Endothelial cell of coronary artery (primary cell): ENCODE measurements at places on chromosomes 6 and 20. TPM values are rescaled to one million over a fixed set of nuclear protein-coding genes. Genes with fewer than 3 reads are reported as not detected.

The COL19A1 gene
- not detected in 2 replicates for total RNA-seq

The ZSCAN23 gene
- 0.18 and 1.9 TPM in 2 replicates for total RNA-seq

The SMPD2 gene
- total RNA-seq: 11.7 and 12.1 TPM in 2 replicates

The PRR18 gene
- total RNA-seq: not detected in 2 replicates

The PSORS1C2 gene
- not detected in 2 replicates for total RNA-seq

The RAET1L gene
- not detected in 2 replicates for total RNA-seq

The RAB44 gene
- under 0.01 TPM in 2 replicates for total RNA-seq

The HLA-DRB1 gene
- total RNA-seq: 0.09 and 8.3 TPM in 2 replicates

The TINAG gene
- total RNA-seq: 0.09 TPM in 1 of 2 replicates, not detected in the other

The SLC17A9 gene
- 6.6 and 13.8 TPM in 2 replicates for total RNA-seq

The CAGE1 gene
- total RNA-seq: 0.09 and 0.19 TPM in 2 replicates

The BPI gene
- not detected in 2 replicates for total RNA-seq

The ZSCAN12 gene
- 2.7 and 6.3 TPM in 2 replicates for total RNA-seq

The AVP gene
- total RNA-seq: not detected in 2 replicates

The RRAGD gene
- 0.09 TPM in 2 replicates for total RNA-seq

The ADGB gene
- not detected in 2 replicates for total RNA-seq

The PLEKHG1 gene
- 19.3 and 38.7 TPM in 2 replicates for total RNA-seq

The MDFI gene
- total RNA-seq: 20.8 and 42.9 TPM in 2 replicates

The VWA7 gene
- total RNA-seq: 0.09 TPM in 1 of 2 replicates, not detected in the other

The SPINT4 gene
- not detected in 2 replicates for total RNA-seq

The PAX1 gene
- not detected in 2 replicates for total RNA-seq

The PRDM13 gene
- not detected in 2 replicates for total RNA-seq

The THBS2 gene
- 0.18 and 260 TPM in 2 replicates for total RNA-seq

The KCNS1 gene
- under 0.01 and 0.85 TPM in 2 replicates for total RNA-seq

The GDAP1L1 gene
- not detected in 2 replicates for total RNA-seq

The SPATA25 gene
- 0.63 and 0.75 TPM in 2 replicates for total RNA-seq

The GGTLC1 gene
- total RNA-seq: not detected in 2 replicates

The C6orf47 gene
- 18.3 and 21.0 TPM in 2 replicates for total RNA-seq

The PRDM1 gene
- 0.94 and 3.4 TPM in 2 replicates for total RNA-seq

The COL21A1 gene
- 0.54 and 0.85 TPM in 2 replicates for total RNA-seq

The SYNGAP1 gene
- 1.6 and 2.2 TPM in 2 replicates for total RNA-seq

The SLC22A1 gene
- 0.19 TPM in 1 of 2 replicates, not detected in the other for total RNA-seq

The GTF3C6 gene
- total RNA-seq: 44.6 and 61.3 TPM in 2 replicates

The RSPO3 gene
- total RNA-seq: 0.90 and 1.0 TPM in 2 replicates

The EYS gene
- under 0.01 TPM in 1 of 2 replicates, not detected in the other for total RNA-seq
